Left ventricle myocardium superior (tissue), 1 donor: ENCODE measurements at places on chromosomes 1 and 21.

- DNase-seq: no peak
These were observed 338.2 kb upstream of the VAMP3 start for GRCh38 chr1:7432900-7433380.

DNA sequence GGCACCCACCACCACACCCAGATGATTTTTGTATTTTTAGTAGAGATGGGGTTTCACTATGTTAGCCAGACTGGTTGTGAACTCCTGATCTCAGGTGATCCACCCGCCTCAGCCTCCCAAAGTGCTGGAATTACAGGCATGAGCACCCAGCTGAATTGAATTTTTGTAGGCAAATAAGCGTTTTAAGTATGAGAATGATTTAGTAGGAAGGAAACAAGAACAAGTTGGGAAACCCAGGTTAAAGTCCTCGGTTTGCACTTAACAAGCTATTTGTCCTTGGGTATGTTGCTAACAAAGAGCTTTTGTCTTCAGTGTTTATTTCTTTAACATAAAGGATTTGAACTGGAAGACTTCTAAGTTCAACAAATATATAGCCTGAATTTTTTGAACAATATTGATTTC lies 23.9 kb downstream of the BTF3L4 start:
- no peak for DNase-seq

DNA sequence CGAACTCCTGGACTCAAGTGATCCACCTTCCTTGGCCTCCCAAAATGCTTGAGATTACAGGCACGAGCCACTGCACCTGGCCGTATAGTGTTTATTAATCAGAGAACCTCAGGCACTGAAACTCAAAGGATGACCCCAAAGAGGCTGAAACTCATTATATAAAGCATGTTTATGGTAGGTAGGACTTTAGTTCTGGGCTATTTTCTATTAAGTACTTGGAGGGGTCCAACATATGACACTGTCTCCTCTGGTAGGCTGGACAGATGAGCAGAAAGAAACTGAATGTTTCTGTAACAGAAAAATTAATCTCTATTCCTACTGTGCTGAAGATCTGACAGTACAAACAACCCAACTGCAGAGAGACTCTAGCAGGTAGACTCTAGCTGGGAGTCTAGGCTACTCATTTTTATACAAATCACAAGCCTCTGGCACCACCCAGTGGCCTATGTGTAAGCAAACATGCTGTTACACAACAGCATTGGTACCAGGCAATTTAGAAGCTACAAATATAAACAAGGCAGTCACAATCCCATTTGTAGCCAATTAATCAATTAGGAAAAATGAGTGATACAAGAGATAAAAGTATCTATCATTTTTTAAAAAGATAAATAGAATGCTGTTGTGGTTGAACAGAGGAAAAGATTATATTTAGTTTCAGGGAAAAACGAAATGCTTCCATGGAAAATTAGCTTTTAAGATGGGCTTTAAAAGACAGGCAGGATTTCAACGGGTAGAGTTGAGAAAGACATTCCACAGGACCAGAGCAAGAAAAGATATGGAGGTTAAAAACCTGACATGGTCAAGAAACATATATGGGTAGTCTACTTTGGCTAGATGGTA lies 10.4 kb downstream of the DCAF8 start:
- peak; percentile 61 for DNase-seq

GRCh38 chr1:1398677-1399186 lies 403 bp downstream of the CCNL2 start:
- no peak for DNase-seq

GRCh38 chr1:177884479-177885021 lies 85.3 kb downstream of the SEC16B start:
- DNase-seq: no peak

DNA sequence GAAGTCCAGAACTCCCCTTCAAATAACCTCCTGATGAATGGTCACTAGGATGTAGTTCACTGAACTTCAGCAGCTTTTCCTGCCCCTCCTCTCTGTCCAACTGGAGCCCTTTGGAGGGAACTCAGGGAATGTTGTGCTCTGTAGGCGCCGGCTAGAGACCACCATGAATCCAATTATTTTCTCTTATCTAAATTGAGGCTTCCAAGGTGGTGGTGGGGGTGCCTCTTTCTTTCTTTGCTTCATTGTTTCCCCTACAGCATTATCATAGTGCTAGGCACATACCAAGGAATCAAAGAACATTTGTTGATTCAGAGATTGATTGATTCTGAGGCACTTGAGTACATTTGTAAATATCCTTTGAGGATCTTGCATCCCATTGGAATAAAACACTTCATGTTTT lies 426.6 kb upstream of the PLXNA2 start:
- no peak for DNase-seq

DNA sequence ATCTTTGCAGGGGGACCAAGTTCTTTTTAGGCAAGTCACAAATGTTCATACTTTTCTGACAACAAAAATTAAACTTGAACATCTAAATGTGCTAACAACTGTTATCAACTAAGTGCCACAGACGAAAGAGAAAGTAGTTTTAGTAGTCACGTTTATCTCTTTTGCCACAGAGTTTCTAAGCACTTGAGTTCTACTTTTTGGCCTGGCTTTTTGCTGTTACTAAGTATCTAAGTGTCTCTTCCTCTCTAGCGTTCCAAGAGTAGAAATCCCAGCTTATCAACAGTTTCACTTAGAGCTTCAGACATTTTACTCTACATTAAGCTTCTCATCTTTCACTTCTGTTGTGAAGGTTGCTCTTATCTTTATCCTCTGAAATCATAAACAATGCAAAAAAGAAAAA lies 34.2 kb downstream of the GATAD2B start:
- no peak for DNase-seq

DNA sequence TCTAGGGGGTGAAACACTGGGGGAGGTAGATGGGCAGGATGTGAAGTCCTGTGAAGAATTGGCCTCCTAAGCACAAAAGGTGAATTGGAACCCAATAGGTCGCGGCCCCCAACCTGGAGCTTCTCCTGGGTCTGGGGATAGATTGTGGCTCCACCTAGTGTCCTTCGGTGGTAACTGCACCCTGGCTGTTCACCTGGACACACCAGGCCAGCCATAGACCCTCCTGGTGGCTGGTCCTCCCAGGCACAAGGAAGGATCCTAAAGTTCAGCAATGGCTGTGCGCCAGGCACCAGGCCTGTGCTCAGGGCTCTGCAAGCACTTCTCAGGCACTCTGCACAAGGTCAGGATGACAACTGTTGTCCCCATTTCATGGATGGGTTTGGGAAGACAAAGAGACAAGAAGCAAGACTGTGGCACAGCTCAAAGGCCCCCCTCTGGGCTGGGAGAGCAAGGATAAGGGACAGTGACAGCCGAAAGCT lies 13.5 kb downstream of the ESPN start:
- peak; percentile 60 for DNase-seq

DNA sequence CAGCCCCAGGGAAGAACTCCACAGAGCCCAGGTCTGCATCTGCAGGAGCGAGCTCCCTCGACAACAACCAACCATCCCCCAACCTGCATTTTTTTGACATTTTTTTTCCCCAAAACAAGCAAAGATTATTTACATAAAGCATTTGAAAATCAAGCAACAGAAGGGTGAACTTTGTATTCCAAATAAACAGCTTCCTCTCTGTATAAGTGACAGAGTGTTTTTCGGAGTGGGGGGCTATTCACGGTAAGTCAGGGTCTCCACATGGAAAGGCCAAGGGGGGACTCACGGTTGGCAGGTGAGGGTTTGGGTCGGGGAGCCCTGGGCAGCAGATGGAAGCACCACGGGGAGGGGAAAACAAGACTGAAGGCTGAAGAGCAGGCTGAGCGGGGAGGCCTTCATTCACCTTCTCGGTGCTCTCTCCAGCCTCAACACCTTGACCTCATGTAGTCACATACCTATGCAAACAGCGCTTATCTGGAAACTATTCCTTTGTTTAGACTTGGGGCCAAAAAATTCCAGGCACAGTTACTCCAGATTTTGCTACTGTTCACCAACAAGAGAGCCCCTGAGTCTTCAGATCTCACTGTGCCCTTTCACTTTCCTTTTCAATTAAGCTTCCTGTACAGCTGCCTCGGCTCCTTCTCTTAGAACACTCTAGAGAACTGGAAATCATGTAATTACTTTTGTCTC lies 27.6 kb downstream of the C2CD2 start:
- no peak for DNase-seq

- DNase-seq: peak; percentile 79
These were observed 3.1 kb downstream of the RNF207 start for GRCh38 chr1:6208723-6209660.

- DNase-seq: no peak
These were observed 24.8 kb downstream of the CCSAP start for GRCh38 chr1:229318056-229318455.

GRCh38 chr1:3690282-3691065 lies 38.2 kb downstream of the TP73 start:
- no peak for DNase-seq

GRCh38 chr1:231743966-231744365 lies 117.4 kb downstream of the DISC1 start:
- DNase-seq: no peak

DNA sequence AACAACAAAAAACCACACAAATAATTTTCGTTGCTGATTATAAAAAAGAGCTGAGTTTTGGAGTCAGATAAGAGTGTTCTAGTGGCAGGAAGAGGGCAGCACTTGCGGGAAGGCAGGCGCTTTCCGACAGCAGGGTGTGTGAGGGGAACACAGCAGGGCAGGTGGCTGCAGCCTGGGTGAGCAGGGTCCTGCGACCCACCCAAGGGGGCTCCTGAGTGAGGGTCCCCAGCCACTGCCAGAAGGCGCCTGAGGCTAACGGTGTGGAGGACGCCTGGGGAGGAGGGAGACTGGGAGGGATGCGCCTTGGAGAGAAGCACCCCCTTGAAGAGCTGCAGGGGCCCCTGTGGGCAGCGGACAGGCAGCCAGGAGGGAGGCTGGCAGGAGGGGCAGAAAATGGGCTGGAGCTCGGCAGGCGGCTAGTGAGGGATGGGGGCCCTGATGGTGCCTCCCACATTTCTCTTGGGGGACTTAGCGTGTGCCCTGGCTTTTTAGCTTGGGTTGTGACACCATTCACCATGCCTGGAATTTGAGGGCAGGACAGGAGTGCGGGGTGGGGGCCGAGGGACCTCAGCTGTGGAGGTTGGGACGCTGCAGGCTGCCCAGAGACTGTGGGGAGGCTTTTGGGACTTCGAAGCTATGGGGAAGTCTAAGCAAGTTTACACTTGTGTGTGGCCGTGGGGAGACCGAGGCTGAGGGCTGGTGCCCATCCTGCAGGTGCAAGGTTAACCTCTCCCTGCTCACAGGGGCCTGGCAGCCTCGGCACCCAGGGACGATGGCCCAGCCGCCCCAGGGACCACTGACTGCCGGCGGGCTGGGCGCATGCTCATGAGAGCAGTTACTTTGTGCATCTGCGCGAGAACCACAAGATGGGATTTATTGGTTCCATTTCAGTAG lies 111.4 kb downstream of the SIK1 start:
- peak; percentile 25 for DNase-seq

DNA sequence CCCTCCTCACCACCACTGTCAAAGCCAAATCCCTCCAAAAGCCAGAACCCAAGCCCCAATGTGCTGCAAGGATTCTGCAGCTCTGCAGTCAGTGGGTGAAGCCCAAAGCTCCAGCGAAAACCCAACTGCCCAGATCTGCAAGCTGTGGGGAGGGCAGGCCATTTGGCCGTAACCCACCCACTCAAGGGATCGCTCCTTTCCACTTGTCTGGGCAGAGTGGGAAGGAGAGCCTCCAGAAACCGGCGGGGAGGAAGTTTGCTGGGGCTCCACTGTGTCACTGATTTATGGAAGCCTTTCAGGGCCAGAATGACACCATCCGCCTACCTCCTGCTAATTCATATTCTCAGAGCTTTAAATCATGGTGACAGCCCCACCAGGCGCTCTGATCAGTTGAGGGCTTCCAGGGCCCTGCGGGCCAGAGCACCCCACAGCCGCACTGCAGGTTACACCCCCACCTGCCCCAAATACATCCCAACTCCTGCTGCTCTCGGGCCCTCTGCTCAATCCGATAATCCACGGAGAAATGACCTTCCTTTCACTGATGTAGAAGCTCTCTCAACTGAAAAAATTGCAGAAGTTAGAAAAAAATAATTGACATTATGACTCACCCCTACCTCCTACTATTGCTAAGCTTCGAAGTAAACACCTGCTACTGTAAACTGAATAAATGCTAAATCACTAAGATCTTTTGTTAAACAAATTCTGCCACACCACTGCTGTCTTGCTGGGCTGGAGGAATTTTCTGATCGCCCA lies 40.6 kb upstream of the RAB4A start:
- peak; percentile 47 for DNase-seq

- no peak for DNase-seq
These were observed 64.0 kb downstream of the DHRS3 start for GRCh38 chr1:12553963-12554362.

DNA sequence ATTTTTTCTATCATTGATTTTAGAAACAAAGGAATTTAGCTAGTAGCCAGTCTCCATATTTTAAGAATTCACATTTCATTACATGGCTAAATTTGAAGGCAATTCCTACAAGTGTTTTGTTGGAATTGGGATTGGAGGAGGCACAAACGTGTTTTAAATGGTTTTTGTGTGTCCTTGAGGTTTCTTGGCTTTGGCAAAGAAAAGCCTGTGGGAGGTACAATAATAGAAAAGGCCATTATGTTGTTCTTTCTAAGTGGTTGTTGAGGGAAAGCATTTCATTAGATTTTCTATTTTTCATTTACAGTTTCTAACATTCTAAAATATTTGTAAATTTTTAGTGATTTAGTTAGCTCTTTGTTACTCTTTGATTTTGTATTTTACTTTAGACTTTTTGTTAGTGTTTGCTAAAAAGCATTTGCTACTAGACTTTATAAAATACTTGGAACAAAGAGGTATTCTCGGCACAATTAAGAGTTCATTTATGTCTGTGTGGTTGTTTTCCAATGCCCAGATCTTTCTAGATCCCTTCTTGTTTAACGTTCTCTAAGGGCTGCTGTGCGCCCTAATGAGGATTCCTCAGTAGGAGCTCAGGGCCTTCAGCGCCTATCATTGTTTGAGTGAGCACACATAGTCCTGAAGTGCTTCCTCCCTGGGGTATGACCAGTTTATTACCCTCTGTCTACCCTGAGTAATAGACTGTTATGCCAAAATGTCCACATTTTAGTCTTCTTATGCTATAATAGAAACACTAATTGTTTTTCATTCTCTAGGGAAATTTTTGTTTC lies 70.0 kb upstream of the KIAA1614 start:
- no peak for DNase-seq

GRCh38 chr1:53919675-53920066 lies 25.7 kb downstream of the DIO1 start:
- no peak for DNase-seq

DNA sequence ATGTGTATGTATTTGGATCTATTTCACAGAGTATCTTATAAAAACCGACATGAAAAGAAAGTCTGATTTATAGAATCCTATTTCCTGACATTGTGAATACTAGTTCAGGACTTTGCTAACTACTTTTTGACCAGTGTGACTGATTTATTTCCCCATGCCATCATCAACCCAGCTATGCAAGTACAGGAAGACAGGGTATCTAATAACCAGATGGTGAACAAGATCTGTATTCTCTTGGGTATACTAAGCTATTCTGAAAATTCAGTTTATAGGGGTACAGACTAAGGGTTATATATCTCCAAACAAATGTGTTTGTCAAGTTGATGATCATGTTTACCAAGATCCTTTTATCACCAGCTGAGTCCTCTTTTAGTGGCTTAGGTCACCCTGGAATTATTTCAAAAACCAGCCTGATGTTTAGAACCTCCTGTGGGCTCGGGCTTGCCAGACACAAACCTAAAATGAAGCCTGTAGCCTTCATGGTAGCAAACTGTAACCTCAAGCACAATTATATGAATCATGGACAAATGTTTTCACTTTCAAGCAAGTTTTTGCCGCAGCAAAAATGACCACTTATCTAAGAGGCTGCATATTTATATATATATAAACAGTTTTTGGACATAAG lies 185.1 kb downstream of the FGGY start:
- no peak for DNase-seq
